ENCODE measurements at places on chromosomes 5 and 9.

GRCh38 chr9:131228988-131229387, 47.3 kb downstream of the FAM78A start:
- no peak for DNase-seq

- DNase-seq, result no peak
Observed at GRCh38 chr5:109005297-109006009, 257.8 kb downstream of the FER start.

- no peak for DNase-seq
Observed at GRCh38 chr9:7246917-7247522, 489.2 kb downstream of the KDM4C start.

- DNase-seq, result no peak
Observed at GRCh38 chr5:76334574-76334973, 68.5 kb upstream of the IQGAP2 start.

DNA sequence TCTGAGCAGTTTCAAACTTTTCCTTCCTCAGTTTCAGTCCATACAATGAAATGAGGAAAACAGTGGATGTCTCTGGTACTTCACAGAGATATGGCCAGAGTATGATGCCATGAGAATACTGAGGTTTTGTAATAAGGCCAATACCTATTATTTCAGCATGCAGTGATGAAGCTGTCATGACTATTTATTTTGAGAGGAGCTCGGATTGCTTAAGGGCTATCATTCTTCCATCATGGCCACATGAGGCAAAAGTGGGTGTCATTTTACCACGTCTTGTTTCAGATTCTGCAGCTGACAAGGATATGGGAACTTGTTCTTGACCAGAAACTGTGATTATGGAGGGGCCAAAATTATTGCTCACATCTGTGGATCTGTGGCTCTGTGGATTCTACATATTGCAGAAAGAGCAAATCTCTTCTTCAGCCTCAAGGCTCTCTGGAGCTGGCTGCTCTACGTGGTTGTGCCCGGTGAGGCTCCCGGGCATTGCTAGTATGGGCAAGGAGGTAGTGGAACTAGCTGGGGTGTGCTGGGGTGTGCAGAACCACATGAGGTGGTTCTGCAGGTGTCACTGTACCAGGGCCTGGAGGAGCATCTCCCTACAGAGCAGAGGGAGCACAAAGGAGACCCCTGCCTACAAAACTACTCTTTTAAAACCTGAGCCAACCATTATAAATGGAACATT, 180.3 kb downstream of the SEMA6A start:
- DNase-seq, result no peak

GRCh38 chr9:116806075-116806474, 119.0 kb downstream of the TRIM32 start:
- DNase-seq, result no peak

DNA sequence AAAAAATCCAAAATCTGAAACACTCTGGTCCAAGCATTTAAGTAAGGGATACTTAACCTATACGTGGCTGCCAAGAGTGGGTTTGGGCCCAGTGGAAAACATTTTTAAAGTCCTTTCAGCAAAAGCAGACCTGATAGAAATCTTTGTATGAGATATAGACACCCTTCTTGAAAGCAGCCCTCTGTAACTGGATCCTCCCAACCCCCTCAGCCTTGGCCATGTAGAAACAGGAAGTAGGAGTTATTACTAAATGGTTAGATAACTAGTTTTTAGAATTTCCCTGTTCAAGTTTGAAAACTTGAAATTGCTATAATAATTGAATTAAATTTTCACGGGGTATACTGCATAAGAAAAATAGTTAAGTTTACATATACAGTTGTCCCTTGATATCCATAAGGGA, 111.3 kb upstream of the PCA3 start:
- no peak for DNase-seq

DNA sequence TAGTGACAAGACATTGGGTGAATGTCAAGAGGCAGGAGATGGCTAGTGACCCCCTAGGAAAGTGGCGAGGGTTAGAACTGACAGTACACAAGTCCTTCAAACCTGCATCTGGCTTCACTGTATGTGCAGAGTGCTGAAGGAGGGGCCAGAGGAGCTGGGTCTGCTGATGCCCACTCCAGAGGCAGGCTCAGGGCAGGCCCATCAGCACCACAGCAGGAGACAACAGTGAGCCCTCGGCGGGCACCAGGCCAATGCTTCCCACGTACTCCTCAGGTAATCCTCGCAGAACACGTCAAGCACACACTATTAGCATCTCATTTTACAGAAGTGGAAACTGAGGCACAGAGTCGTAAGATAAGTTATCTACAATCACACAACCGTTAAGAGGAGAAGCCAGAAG, 76.1 kb upstream of the SH3PXD2B start:
- DNase-seq, result no peak

DNA sequence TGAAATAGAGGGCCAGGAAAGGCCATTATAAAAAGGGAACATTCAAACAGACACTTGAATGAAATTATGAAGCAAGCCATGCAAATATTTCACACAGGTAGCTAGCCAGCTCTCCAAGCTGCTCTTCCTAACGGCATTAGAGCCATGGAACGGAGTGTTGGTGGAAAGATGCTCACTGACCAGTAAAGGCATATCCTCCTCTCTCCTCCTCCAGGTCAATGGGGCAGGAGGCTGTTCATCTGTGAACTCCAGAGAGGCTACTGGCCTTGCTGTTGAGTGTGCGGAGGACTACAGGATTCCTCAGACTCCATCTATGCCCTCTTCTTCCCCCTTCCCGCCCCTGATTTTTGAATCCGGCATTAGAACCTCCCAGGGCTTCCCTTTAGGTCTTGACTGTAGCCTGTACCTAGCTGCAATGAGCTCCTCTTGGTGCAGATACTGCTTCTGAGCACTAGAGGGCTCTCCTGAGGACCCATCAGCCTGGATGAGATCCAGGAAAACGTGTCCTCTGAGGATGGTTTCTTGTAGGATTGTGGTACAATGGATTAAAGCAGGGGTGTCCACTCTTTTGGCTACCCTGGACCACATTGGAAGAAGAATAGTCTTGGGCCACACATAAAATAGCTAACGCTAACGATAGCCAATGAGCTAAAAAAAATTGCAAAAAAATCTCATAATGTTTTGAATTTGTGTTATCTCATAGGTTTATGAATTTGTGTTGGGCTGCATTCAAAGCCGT, 162.2 kb downstream of the SREK1 start:
- no peak for DNase-seq

GRCh38 chr5:107028938-107029337, 641.8 kb downstream of the EFNA5 start:
- DNase-seq, result no peak

- DNase-seq, result no peak
Observed at GRCh38 chr5:17042041-17042440, 106.0 kb upstream of the MYO10 start.

- DNase-seq, result no peak
Observed at GRCh38 chr9:138044485-138045383, 167.2 kb downstream of the CACNA1B start.

GRCh38 chr5:120463991-120464626, at the start of gene PRR16:
Gene PRR16, plus strand, starts transcription at chr5:120464300.
- DNase-seq, result no peak

DNA sequence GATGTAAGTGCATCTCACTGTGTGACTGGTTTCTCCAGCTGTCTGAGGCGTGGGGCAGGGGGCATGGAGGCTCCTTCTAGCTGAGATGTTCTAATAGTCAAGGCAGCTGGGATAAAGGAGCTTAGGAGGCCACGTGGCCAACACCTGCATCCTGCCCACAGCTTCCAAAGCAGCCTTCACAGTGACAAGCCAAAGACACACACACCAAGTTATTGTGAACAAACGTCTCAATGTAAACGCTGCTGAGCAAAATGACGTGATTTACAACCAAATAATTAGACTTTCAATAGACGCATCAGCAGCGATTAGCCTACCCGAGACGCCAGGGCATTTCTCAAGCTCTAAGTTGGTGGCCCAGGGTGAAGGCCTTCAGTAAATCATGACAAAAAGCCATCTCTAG, 23.2 kb upstream of the SLC25A51 start:
- DNase-seq, result no peak

GRCh38 chr9:93030642-93031628, 27.6 kb upstream of the SUSD3 start:
- no peak for DNase-seq

- DNase-seq, result no peak
Observed at GRCh38 chr9:76817489-76817888, 53.3 kb downstream of the PCA3 start.

DNA sequence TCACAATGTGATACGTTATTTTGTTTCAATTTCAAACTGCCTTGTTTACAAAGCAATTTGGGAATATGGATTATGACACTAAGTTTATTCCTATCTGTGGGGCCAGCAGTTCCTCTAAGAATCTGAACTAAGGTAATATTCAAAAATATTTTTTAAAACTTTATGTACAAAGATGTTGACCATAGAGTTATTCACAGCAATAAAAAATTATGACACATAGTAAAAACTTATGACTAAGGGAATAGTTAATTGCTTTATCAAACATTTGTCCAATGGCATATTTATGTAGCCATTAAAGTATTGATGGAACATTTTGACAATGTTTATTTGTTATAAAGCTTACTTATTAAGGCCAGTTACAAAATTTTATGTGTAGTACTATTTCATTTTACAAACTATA, 73.4 kb upstream of the FREM1 start:
- DNase-seq, result no peak

GRCh38 chr5:123735384-123735783, 223.4 kb downstream of the CSNK1G3 start:
- no peak for DNase-seq

DNA sequence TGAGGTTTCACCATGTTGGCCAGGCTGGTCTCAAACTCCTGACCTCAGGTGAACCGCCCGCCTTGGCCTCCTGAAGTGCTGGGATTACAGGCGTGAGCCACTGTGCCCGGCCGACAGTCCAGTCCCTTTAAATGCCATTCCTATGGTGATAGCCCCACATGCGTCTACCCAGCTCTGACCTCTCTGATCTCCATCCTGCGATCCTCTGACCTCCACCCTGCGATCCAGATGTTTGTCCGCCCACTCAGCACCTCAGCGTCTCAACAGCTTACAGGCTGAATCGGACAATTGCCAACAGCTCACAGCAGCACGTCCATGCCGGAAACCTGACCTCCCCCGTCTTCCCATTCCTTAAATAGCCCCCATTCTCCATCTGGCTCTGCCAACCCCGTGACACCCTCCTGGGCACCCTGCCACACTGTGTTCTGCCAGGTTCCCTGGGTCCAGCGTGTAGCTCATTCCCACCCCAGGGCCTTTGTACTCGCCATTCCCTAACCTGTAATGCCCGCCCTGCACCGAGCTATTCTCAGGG, 44.0 kb upstream of the RNU6ATAC start:
- no peak for DNase-seq
